ENCODE measurements at places on chromosomes 5 and 9.

- DNase-seq, result peak; percentile 93
Measured at GRCh38 chr5:61280205-61280604, 51.9 kb upstream of the ZSWIM6 start.

DNA sequence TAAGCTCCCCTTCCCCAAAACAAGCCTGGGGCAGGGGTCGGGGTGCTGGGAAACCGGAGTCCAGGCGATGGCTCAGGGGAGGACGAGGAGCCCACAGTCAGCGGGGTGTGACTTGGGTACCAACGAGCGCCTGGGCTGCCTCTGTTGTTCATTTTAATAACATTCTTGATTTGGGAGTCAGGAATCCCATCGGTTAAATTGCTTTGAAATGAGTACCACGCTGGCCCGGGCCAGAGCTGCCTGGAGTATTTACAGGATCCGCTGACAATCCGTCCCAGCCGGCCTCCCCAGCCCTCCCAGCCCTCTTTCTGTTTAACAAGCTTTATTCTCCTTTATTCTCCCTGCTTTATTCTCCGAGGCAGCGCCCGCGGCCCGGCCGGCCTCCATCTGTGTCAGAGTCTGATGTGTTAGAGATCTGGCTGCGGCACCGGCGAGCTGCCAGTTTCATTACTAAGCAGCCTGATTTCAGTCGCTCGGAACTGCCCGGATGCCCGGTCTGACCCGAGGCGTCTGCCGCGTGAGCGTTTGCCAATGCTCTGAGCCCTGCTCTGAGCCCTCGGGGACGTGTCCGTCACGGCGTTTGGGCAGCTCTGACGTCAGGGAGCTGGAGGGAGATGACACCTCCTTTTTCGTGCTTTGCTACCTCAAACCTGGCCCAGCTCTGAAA, 16.5 kb upstream of the QRFP start:
- DNase-seq, result no peak

- DNase-seq, result no peak
Measured at GRCh38 chr9:81416476-81417298, 272.7 kb downstream of the TLE1 start.

DNA sequence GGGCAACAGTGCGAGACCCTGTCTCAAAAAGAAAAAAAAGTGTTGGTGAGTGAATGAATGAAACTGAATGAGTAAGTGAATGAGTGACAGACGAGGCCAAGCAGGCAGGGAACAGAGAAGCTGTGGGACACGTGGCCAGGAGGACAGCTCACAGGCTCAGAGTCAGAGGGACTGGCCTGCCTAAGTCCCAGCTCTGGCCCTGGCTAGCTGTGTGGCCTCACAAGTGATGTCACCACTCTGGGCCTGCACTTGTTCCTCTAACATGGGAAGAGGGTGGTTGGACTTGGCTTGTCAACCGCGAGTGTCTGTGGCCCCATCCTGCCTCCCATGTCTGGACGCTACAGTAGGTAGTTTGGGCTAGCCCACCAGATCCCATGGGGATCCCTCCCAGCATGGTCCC, 4.7 kb upstream of the PLPP7 start:
- no peak for DNase-seq

GRCh38 chr5:135238622-135239452, 160.2 kb downstream of the MACROH2A1 start:
- DNase-seq, result no peak

DNA sequence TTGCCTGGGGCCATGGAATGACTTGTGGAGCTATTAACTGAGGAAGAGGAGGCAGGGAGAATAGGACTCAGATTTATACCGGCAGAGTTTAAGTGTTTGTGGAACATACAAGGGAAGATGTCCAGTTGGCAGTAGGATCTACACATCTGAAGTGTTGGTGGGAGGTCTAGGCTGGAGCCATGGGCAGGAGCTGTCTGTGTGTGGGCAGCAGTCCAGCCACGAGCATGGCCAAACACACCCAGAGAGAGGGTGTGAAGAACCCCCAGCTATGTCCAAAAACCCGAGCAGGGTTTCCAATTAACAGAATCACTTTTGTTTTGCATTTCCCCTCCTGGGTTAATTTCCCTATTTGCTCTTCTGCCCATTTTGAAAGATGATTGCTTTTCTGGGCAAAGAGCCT, 393.7 kb downstream of the CDK5RAP2 start:
- DNase-seq, result no peak

- no peak for DNase-seq
Measured at GRCh38 chr5:6540111-6540827, 91.6 kb downstream of the UBE2QL1 start.

GRCh38 chr9:87310827-87311523, 186.7 kb upstream of the DAPK1 start:
- no peak for DNase-seq

DNA sequence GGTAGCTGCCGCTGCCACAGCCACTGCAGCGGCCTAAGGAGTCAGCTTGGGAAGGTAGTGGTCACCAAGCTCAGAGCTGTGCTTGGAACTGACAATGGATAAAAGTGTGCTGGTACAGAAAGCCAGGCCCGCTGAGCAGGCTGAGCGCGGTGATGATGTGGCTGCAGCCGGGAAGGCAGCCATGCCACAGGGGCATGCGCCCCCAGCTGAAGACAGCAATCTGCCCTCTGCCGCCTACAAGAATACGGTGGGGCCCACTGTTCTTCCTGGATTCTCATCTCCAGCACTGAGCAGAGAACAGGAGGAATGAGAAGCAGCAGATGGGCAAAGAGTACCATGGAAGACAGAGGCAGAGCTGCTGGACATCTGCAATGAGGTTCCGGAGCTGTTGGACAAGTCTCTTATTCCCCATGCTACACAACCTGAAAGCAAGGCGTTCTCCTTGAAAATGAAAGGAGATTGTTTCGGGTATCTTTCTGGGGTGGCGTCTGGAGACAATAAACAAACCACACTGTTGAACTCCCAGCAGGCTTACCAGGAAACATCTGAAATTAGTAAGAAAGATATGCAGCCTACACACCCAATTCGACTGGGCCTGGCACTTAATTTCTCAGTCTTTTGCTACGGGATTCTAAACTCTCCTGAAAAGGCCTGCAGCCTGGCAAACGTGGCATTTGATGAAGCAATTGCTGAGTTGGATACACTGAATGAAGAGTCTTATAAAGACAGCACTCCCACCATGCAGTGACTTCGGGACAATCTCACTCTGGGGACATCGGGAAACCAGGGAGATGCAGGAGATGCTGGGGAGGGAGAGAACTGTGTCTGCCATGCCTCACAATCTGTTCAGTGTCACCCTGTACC, 22.8 kb upstream of the ANKRD18A start:
- DNase-seq, result no peak

- DNase-seq, result no peak
Measured at GRCh38 chr5:38051711-38052511, 206.4 kb upstream of the EGFLAM start.

GRCh38 chr9:134947265-134947955, 29.7 kb upstream of the FCN1 start:
- no peak for DNase-seq

GRCh38 chr9:126696401-126697145, 82.8 kb downstream of the LMX1B start:
- no peak for DNase-seq

GRCh38 chr5:68515514-68515913, 300.0 kb downstream of the PIK3R1 start:
- no peak for DNase-seq

DNA sequence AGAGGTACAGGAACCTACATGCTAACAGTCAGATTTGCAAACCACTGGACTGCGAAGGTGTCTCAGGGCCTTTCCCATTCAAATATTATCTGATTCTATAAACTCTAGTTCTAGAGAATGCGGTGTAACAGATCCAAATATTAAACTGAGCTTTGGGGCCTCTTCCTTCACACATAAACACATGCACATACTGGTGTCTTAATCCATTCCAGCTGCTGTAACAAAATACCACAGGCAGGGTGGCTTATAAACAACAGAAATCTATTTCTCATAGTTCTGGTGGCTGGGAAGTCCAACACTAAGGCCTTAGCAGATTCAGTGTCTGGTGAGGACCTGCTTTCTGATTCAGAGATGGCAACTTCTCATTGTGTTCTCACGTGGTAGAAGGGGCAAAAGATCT, 30.2 kb downstream of the RETREG1 start:
- no peak for DNase-seq

DNA sequence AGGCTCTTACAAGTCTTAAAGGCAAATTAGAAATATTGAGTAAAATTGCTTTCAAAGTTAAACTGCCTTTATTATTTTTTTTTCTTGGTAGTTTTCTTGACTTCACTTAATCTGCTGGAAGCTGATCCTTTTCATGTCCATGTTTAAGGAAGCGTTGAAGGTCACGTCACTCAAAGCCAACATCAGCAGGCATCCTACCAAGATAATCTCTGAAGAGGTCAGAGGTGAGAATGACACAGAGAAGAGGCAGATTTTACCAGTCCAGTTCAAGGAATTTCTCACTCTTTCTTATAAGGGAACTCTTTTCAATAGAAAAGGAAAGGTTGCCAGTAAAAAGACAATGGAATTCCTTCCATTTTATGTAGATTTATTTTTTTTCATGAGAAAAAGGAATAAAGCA, 259.8 kb downstream of the ANXA1 start:
- no peak for DNase-seq
